ENCODE measurements at places on chromosomes 1 and 21.

DNA sequence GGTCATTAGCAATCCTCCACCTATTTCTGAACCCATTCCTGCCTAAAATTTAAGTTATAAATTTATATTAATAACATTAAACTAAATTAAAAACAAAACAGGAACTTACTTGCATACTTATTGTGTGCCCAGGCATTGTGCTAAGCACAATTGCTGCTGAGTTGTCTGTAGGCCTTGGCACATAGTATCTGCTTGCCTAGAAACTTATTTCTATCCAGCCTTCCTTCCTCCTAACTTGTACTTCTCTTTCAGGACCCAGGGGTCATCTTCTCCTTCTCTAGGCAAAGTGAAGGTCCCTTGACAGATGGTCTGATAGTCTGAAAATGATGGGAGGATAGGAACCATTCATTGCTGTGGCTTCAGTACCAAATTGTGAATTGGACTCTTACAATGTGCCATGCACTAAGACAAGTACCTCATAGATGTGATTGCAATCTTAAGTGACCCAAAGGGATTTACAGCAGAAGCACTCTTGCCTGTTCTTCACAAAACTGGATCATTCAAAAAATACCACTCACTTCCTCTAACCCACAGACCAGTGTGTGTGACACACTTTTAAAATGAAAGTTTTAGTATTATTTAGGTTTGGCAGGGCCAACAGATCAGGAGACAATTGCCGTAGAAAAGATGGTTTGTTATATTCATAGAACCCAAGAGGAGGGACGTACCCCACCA lies 10.3 kb upstream of the CD101 start:
- DNase-seq: no peak

- DNase-seq: no peak
These were observed 171.7 kb downstream of the PRDM16 start for GRCh38 chr1:3240524-3241235.

DNA sequence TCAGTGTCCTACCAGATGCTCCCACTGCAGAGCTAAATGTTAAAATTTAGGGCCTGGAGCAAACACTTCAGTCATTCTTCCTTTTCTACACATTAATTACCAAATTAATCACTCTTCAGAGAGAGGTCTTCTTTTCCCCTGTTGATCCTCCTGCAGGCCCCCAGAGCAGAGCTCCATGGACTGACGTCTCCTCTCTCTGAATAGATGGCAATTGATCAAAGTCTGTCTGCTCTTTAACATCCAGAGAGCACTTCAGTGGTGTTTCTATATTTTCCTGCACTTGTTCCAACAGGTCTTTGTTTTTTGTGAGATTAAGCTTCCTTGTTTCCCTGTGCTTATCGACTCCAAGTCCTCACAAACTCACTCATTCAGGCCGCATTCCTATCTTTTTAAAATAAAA lies 239.3 kb downstream of the SIPA1L2 start:
- no peak for DNase-seq

- DNase-seq: no peak
These were observed 82.0 kb upstream of the ESRRG start for GRCh38 chr1:216805233-216805632.

- no peak for DNase-seq
These were observed 23.1 kb upstream of the ADGRB2 start for GRCh38 chr1:31787261-31787660.

DNA sequence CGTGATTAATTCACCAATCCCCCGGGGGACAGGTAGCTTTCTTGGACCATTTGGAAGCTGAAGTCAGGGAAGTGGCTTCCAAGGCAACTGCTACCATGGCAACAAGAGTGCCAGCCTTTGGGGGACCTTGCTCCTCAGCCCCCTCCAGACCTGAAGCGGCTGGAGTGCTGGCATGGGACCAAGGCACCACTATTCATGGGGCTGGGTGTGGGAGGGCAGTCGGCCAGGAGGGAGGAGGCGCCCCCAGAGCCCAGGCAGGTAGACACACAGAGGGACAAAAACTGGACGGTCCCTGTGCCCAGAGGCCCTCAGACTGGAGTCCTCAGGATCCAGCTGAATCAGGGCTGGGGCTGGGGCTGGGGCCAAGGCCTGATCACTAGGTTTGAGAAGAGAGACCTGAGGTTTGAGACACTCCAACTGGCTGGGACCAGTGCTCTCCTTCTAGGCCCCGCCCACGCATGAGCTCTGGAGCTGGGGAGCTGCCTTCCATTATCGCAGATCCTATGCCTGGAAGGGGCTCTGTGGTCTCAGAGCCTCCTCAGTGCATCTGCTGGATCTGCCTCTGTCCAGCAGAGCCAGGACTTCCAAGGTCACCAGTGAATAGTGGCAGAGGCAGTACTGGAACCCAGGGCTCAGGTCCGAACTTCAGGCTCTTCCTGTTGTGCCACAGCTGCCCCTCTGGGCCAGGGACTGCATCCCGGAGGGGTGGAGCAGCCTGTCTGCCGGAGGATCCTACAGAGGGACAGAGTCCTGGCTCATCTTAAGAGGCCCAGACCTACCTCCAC lies 3.3 kb upstream of the KNCN start:
- no peak for DNase-seq

DNA sequence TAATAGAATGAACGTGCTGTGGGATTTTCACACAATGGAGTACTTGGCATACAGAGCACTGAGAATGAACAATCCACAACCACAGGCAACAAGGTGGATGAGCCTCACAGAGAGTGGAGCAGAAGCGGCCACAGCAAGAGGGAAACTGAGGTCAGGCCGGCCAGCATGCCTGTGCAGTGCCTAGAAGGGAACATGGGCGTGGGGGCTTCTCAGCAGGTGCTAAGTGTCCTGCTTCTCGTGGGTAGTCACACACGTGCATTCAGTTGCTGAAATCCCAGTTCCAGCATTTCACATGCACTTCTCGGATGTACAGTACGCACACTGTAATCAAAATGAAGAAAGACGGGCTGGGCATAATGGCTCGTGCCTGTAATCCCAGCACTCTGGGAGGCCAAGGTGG lies 33.1 kb downstream of the WDR4 start:
- no peak for DNase-seq

DNA sequence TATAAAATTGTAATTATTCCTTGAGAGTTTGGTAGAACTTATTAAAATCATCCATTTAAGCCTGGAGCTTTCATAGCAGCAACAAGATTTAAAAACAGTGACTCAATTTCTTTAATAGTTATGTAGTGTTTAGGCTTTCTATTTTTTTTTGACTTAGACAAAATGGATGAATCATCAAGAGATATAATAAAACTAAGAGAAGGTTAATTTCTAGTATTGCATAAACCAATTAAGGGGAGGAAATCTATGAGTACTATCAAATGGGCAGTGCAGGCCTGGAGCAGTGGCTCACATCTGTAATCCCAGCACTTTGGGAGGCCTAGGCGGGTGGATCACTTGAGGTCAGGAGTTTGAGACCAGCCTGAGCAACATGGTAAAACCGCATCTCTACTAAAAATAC lies 416.3 kb upstream of the USP24 start:
- no peak for DNase-seq

- DNase-seq: no peak
These were observed 45.7 kb downstream of the UBE4B start for GRCh38 chr1:10078494-10078893.

GRCh38 chr1:91487469-91487868 lies 13.2 kb upstream of the CDC7 start:
- DNase-seq: no peak

DNA sequence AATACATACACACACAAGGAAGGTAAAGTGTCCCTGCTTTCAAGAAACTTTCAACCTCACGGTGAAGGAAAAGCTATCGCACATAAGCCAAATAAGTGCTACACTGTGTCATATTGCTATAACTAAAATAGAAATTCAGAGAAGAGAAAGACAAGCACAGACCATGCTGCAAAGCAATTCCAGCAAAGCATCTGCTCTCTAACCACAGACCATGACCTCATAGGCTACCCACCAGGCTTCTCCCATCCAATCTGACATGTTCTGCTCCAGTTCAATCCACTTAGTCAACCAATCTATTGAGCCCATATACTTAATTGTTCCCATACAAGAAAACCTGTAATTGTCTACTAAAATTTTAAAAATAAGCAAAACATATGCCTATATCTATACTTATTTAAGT lies 211.3 kb downstream of the BARHL2 start:
- no peak for DNase-seq

DNA sequence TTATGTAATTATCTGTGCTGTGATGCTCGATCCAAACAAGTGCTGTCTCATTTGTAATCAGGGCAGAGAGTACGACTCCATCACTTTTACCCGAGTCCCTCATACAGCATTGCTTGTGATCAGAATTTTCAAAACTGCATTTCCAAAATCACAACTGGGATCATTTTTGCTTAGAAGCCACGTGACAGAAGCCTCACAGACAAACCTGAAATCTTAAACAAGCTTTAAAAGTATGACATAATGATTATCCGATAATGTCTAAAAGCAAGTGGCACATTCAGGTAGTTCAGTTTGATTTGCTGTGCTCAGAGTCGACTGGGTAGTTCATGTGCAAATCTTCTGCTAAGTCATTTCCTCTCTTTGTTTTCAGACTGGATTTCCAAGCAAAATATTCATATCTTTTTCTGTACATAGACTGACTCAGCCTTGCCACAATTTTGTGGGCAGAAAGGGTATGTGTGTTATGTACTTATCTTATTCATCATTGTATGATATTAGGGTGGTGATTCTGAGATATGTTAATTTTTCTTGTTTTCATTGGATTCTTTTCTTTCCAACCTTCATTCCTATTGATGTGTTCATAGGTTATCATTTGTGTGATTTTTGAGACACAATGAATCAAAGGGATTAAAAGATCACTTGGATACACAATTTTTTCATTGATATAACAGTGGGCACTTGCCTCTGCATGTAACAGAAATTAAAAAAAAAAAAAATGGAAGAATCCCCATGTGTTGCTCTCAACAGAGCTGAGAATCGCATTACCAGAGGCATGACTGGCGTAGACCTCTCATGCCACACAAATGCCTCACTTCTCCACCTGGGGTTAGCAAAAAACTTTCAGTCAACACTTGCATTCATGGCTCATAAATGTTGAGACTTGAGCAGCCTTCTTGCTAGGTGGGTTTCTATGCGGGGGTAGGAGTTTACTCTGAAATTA lies 355.7 kb downstream of the LTN1 start:
- DNase-seq: no peak

DNA sequence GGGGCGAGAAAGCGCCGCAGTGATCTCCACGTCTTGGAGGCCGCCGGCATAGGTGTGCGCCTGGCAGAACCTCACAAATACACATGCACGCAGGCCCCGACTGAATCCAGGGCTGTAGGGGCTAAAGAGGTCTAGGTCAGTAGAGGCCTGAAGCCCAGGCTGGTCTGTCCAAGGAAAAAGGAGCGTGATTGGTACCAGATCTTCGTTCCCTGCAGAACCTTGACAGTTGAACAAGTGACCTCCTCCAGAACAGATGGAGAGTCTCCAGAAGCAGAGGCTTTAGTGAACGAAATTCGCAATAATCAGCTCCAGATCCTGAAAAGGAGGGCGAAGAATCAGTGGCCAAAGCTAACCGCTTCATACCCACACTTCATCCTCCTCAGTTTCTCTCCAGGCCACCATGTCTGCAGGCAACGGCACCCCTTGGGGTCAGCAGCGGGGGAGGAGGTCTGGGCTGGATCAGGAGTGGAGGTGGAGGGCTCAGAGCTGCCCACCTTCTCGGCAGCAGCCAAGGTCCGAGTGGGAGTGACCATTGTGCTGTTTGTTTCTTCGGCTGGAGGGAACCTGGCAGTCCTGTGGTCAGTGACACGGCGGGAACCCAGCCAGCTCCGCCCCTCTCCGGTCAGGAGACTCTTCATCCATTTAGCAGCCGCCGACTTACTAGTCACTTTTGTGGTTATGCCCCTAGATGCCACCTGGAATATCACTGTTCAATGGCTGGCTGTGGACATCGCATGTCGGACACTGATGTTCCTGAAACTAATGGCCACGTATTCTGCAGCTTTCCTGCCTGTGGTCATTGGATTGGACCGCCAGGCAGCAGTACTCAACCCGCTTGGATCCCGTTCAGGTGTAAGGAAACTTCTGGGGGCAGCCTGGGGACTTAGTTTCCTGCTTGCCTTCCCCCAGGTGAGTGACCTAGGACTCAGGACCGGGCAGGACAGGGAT lies 749 bp upstream of the PEX11B start:
- DNase-seq: no peak

DNA sequence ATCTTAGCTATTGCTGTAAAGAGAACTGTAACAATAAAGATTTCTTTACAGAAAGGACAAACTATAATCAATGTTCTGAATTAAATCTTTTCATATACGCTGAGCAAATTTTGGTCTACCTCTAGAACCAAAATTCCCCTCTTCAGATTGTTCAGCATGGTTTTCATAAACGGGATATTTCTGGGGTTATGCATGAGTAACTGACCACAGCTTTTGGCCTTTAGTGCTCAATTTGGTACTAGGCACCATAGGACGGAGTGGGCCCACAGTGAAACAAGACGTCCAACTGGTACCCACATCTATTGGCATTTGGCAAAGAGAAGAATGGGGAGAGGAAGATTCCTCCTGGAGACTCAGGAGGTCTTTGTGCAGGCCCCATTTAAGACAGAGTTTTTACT lies 184.5 kb downstream of the TGFBR3 start:
- no peak for DNase-seq

- DNase-seq: no peak
These were observed 12.5 kb upstream of the DNM3 start for GRCh38 chr1:171828794-171829193.

DNA sequence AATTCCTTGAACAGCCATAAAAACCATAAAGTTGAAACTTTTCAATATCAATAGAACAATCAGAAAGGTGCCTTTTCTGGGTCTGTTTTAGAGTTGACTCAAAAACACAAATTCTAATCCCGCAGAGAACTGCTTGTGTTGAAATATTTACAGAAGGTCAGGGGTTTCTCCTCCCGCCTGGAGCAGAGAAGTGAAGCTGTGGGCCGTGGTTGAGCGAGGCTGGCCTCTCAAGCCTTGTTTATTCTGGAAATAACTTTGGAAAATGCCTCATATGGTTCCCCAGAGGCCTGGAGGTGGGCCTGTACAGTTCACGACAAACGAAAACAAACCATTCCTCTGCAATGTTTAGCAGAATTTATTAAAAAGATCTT lies 90.8 kb upstream of the ERRFI1 start:
- DNase-seq: no peak

DNA sequence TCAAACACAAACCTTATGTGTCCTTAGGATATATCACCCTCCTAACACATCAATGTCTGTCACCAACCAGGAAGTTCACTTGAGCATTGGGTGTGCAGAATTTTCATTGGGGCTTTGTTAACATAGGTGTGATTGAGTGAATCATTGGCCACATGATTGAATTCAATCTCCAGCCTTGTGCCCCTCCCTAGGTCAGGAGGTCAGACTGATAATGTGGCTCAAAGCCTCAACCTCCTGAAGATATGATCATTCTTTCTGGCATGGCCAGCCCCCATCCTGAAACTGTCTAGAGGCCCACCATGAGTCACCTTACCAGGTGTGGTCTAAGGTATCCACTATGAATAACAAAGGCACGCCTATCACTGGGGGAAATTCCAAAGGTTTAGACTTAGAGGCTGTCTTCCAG lies 90.1 kb downstream of the PKN2 start:
- DNase-seq: no peak

- DNase-seq: no peak
These were observed 725.3 kb upstream of the NCAM2 start for GRCh38 chr21:20272791-20273362.

GRCh38 chr1:12544357-12544756 lies 73.7 kb downstream of the DHRS3 start:
- DNase-seq: no peak

All from GM18507 (cell line).